Mesothelial cell of epicardium (in vitro differentiated cells): ENCODE measurements at places on chromosomes 6 and 20.

DNA sequence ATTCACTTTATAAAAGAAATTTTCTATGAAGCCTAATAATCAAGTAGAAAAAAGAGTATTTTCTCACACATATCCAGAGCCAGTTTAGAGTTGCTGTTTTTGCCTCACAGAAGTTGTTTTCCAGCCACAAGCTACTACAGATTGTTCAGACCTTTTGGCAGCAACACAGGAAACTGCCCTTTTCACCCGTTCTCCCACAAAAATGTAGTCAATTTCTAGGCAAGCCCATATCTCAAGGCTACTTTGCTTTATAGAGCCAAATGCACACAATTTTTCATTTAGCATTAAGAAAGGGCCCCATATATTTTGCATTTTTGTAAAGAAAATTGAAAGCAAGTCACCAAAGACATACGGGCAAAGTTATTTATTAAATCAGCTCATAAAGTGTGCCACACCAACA lies 49.5 kb downstream of the EPB41L2 start:
- no peak for DNase-seq

DNA sequence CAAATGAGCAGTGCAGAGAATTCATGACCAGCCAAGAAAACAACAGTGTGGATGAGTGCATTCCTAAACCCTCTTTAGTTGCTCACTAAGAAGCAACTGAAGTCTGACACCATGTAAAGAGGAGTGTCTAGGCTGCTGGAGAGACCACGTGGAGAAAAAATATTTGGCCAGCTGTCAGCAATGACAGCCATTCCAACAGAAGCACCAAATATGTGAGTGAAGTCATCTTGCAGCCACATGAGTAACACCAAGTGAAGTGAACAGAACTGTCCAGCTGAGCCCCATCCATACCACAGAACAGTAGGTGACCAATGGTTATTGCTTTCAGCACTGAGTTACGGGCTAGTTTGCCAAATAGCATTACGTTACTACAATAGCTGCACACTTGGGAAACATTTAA lies 89.4 kb downstream of the TBXT start:
- no peak for DNase-seq

GRCh38 chr20:44979090-44979621 lies 12.8 kb downstream of the STK4 start:
- DNase-seq: no peak

- no peak for DNase-seq
Measured at GRCh38 chr20:21681234-21681921, 24.1 kb upstream of the PAX1 start.

DNA sequence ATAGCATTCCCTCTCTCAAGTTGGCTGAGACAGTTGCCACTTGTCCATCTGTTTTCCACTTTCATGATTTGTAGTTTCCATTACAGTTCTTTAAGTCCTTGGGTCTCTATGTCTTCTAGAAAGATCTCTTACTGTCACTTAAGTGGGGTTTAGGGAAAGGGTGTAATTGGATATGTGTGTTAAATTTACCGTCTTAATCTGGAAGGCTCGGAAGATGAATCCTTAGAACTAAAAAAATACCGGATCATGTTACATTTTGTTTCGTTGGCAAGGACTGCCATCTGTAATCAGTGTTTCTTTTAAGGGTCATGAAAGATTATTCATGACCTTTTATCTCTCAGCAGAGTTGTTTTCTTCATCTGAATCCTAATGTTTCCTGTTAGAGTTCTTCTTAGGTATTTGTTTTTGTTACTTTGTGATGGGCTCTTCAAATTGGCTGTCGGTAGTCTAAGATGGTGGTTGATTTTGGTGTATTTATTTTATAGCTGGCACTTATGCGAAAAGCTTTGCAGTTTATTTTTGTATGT lies 21.8 kb upstream of the BTBD3 start:
- no peak for DNase-seq

- DNase-seq: no peak
Measured at GRCh38 chr6:97175806-97176205, 107.2 kb downstream of the MMS22L start.

DNA sequence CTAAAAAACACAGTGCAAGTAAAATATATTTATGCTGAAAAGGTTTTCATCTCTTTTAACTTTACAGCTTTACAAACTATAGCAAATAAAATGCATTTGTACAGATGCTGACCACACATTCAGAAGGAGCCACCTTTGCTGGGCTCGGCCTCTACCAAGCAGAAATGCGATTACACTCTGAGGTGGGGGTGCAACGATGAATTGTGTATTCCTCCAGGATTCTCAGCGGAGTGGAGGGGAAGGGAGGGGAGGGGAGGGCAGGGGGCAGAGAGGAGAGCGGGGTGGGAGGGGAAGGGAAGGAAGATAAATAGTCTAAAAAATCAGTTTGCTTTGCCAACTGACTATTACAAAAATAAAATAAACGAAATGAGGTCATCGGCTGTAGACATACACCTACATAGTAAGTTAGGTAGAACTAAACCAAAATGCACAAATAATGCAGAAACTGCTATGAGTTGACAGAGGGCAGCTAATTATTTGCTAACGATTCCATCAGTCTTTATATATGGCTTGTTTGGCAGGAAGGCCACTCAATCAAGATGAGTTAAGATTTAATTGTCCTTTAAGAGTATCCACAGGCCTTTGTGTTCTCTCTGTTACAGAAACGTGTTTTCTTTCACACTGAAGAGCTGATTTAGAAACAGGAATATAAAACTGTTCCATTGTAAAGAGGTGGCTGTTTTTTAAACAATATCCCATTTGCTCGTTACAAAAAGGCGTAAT lies 90.1 kb downstream of the TAF4 start:
- no peak for DNase-seq

DNA sequence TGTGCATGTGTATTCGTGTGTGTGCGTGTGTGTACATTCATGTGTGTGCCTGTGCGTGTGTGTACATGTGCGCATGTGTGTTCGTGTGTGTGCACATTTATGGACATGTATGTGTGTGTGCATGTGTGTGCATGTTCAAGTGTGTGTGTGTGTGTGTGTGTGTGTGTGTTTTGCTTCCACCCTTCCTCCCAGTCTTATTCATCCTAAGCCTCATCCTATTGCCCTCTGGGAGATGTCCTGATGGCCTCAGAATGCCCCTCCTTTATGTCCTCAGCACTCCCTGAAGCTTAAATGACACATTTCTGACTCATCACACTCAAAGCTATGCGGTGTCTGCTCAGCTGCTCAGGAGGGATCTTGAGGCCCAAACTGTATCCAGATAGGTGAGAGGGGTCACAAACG lies 76.6 kb upstream of the CCDC167 start:
- no peak for DNase-seq

DNA sequence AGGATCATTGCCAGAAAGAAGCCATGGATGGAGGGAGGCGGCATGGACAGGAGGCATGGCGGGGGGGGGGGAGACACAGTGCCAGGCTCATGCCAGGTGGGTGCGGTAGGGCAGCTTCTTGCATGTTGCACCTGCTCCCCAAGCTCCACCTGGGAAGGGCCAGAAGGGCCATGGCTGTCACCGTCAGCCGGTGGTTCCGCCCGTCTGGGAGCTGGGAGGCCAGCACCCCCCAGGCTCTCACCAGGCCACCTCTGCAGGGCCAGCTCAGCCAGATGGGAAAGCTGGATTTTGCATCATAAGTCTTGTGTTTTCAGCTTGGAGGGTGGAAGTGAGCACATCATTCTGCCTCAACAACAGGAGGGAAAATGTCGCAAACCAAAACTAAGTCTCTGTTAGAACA lies 404.7 kb downstream of the TAF4 start:
- DNase-seq: no peak

DNA sequence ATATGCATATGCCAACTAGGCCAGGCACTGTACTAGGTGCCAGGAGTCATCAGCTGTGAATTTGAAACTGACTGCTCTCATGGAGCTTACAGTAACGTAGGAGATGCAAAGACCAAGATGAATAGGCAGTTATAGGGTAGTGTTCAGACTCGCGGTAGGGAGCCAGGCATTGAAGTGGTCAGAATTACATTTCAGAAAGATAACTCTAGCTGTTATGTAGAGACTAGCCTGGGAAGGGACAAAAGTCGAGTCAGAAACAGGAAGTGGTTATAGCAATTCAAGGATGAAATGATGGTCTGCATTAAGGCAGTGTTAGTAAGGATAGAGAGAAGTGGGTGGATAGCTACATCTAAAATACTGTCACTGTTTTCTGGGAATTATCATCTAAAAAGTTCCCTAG lies 56.6 kb downstream of the PCMT1 start:
- DNase-seq: no peak

GRCh38 chr6:148593130-148593812 lies 153.6 kb upstream of the UST start:
- no peak for DNase-seq

DNA sequence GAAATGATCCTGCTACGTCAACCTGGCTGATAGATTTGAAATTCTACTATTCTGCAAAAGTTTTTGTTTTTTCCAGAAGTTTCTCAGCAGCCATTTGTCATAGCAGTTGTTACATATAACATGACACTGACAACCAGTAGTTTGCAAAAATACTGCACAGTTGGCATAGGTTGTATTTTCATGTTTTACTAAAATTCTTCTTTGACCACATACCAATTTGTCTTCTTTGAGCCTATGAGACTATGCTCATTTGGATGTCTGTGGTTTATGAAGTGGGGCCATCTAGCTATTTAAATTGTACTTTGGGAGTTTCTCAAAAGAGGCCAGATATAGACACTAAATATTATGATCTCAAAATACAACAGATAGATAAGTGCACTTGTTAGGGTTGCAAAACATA lies 104.9 kb upstream of the PREP start:
- no peak for DNase-seq

DNA sequence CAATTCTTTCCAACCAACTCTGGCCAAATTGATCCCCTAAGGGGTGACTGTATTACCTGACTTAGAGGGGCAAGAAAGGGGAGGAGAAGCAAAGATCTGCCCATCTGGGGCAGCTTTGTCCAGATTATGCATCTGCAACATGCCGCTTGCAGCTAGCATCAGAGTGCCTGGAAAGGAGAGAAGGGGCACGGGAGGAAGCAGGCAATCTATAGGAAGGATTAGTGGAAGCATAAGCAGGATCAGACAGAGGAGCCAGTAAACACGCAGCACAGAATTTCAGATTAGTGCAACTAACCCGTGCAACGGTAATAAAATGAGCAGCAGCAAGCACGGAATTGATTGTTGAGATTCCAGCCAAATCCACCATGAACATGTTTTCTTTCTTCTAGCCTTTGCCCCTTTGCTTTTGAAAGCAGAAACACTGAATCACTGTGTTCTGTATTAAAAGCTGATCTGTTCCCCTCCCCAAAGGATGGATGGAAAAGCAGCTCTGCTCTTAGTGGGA lies 643.6 kb upstream of the CHD6 start:
- no peak for DNase-seq

DNA sequence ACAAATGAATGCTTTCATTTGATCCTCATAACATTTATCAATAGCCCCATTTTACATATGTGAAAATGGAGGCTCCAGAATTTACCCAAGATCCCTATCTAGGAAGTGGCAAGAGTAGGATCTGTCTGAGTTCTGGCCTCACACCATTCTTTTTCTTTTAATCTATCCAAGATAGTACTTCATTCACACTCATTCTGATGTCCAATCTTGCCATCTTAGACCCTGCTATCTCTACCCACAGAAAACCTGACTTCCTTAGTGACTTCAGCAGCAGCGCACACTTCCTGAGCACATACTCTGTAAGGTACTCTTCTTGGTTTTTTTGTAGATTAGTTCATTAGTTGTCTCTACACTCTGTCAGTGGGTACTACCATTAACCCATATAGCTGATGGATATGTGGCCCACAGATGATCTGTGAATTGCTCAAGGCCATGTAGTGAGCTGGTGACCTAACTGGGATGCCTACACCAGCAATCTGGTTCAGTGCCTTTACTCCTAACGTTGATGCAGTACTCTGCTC lies 36.3 kb downstream of the COX4I2 start:
- no peak for DNase-seq

- no peak for DNase-seq
Measured at GRCh38 chr20:34084227-34084923, 27.7 kb downstream of the EIF2S2 start.

DNA sequence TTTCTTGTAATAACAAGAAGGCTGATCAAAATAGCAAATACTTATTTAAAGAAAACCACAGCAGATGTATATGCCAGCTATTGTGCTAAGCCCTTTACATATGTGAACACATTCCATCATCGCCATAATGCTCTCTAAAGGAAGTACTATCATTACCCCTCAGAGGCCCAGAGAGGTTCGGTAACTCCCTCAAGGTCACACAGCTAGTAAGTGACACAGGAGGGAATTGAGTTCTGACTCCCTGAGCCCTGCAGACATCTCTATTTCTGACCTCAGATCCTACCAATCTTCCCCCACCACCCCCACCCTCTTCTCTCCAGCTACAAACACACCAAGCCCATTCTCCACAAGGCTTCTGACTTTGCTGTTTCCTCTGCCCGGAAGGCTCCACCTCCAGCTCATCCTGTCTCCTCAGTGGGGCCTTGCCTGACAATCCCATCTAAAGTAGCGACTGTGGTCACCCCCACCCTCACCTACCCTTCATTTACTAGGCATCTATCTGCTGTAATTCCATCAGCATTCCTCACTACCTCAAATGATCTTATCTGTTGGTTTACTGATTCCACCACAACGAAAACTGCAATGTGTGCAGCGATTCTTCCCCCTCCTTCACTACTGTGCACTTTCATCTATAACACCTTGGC lies 234.5 kb downstream of the LRFN2 start:
- no peak for DNase-seq

GRCh38 chr6:41711323-41712038 lies 23.9 kb downstream of the TFEB start:
- DNase-seq: no peak

GRCh38 chr6:83019741-83020140 lies 45.9 kb downstream of the UBE3D start:
- DNase-seq: no peak

GRCh38 chr6:93902517-93902916 lies 483.2 kb upstream of the EPHA7 start:
- DNase-seq: no peak

- no peak for DNase-seq
Measured at GRCh38 chr6:35640017-35640664, 48.6 kb downstream of the FKBP5 start.

GRCh38 chr6:70586114-70586513 lies 19.4 kb downstream of the SDHAF4 start:
- no peak for DNase-seq

GRCh38 chr20:11544029-11544678 lies 373.5 kb upstream of the BTBD3 start:
- no peak for DNase-seq

- DNase-seq: no peak
Measured at GRCh38 chr6:10221178-10221577, 193.7 kb downstream of the TFAP2A start.

- DNase-seq: no peak
Measured at GRCh38 chr6:36720251-36721141, 22.9 kb downstream of the RAB44 start.
